Calu3 (cell line): ENCODE measurements at places on chromosomes 4 and X. TPM values are rescaled to one million over a fixed set of nuclear protein-coding genes. Genes with fewer than 3 reads are reported as not detected.
A peak's percentile ranks its signal among the peaks of the same experiment; 100 is the strongest.

The EFNB1 gene
- 12.6 and 20.7 TPM in 2 replicates for total RNA-seq

The F8 gene
- 1.6 and 2.2 TPM in 2 replicates for total RNA-seq

The TBC1D9 gene
- 7.5 and 9.4 TPM in 2 replicates for total RNA-seq

The NIPAL1 gene
- total RNA-seq = 17.0 and 21.0 TPM in 2 replicates

DNA sequence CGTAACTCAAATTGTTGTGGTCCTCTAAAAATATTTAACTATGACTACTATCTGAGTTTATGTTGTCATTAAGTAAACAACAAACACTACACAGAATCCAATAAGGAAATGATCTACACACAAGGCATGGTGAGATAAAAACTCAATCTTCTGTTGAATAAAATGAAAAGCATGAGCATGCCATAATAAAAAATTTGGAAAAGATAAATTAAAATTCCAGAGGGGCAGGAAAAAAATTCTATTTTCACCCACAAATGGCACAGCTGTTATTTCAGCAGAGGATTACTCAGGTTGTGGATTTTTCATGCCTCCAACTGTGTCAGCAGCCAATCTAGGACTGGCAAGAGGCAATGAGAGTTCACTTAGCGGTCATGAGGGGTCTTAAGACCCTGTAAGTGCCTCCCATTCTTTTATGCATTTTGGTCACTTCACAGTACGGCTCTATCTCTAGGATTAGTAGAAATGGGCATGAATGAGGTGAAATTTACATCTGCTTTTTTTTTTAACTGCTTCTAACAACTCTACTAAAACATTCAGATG lies 639.8 kb upstream of the DIPK2B start:
- no peaks in the 10 kb centered on the region for H3K27me3 ChIP-seq
- DNase-seq = no peak
- no peak overlapping the region for H3K27ac ChIP-seq
- peaks cover 45% of the 10 kb centered on the region for H3K4me1 ChIP-seq

DNA sequence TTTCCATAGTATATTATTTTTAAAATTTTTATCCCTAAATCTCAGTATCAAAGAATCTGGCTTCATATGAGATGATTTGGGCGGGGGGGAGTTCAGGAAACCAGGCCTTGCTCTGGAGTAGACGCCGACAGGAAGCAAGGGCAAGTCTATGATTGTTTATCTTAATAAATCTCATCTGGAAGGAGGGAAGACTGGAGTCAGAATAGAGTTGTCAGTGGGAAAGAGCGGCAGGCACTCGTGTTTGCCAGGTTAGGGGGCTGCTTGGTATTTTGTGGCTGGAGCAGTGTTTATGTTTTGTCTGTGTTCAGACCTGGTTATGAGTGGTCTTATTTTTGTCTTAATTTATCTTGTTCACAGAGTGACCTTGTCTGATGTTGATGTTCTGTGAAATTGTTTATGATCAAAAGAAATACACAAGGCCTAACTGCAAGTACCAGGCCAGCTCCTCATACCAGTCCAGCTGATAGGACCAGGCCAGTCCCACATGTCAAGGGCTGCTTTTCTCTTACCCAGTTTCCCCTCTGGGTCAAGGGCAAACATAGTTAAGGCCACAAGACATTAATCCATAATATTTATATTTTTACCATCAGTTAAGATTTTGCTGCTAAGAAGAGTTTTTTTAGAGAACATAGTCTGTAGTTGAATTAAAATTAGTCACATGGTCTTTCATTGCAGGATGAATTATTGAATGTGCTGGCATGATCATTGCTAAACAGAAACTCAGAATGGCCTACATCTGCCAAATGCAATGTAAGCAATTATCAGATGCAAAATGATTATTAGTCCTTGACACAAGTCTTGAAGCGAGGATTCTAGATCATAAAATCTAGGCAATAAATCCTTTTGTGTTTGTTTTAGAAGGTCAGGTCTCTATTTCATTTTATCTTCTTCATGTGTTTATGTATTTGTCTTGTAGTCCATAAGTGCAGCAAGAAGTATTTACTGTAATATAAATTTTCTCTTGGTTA lies 176.5 kb downstream of the GASK1B start:
- H3K4me1 ChIP-seq = peaks cover 17% of the 10 kb centered on the region
- no peak for DNase-seq

GRCh38 chr4:336099-336892 lies 1.3 kb upstream of the ZNF141 start:
- H3K27ac ChIP-seq = no peak overlapping the region
- no peak for DNase-seq
- H3K27me3 ChIP-seq = no peaks in the 10 kb centered on the region
- H3K4me3 ChIP-seq = peak overlapping the region; percentile 96
- peaks cover 15% of the 10 kb centered on the region for H3K4me1 ChIP-seq

GRCh38 chr4:67355806-67356205 lies 189.5 kb downstream of the CENPC start:
- H3K36me3 ChIP-seq = no peaks in the 10 kb centered on the region
- no peaks in the 10 kb centered on the region for H3K4me1 ChIP-seq
- no peak for DNase-seq

GRCh38 chrX:21933077-21933476 lies 7.4 kb upstream of the SMS start:
- no peak for DNase-seq
- H3K4me3 ChIP-seq = peak overlapping the region; percentile 28
- peaks cover 40% of the 10 kb centered on the region for H3K4me1 ChIP-seq
- H3K27me3 ChIP-seq = no peaks in the 10 kb centered on the region
- H3K27ac ChIP-seq = peak overlapping the region; percentile 96

DNA sequence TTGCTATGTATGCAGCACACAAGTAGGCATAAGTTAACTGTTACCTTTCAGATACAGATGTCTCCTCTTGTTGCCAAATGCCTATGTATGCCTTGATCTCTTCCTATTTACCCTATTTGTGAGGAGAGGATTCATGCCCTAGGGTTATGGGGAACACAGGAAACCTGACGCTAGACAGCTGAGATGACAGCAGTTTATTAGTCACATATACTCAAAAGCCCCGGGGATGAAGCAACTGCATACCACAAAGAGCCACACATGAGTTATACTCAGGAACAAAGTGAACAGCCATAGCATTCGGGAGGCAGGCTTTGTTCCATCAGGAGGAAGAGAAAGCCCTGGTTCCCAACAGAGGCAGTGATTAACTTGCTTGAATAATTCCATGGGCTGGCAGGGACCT lies 1011.7 kb upstream of the PCDH7 start:
- DNase-seq = no peak
- no peaks in the 10 kb centered on the region for H3K36me3 ChIP-seq
- H3K27me3 ChIP-seq = no peaks in the 10 kb centered on the region
- no peak overlapping the region for H3K27ac ChIP-seq
- H3K4me1 ChIP-seq = no peaks in the 10 kb centered on the region
- no peak overlapping the region for H3K4me3 ChIP-seq

DNA sequence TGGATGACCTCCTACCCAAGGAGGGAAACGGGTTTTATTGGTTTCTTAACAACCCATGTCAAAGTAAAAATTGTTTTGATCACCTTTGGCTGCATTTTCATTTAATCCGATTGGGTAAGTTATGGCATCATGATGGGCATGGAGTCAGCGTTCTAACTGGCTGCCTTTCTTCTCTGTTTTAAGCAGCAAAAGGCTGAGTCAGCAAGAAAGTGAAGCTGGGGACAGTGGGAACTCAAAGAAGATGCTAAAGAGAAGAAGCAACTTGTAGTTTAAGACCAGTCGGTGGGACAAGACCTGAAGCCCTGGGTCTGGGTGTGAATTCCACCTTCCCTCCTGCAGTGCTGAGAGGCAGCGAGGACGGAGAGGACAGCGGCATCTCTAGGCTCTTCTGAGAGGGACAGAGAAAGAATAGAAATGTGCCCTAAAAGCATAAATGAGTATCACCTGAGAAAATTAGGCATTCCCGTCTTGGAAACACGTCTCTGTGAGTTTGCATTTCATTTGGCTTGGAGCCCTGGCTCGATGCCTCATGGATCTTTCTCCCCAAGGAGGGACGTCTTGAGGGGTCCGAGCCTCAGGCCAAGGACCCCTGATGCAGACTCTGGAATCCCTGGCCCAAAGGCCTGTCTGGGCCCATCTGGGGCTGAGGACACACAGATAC lies 82.0 kb downstream of the CRMP1 start:
- no peaks in the 10 kb centered on the region for H3K27me3 ChIP-seq
- DNase-seq = no peak
- H3K36me3 ChIP-seq = no peaks in the 10 kb centered on the region
- no peaks in the 10 kb centered on the region for H3K4me1 ChIP-seq
